ENCODE measurements at places on chromosomes 4 and X. TPM values are rescaled to one million over a fixed set of nuclear protein-coding genes. Genes with fewer than 3 reads are reported as not detected.

- H3K36me3 ChIP-seq: no peaks in the 10 kb centered on the region
- H3K4me1 ChIP-seq: no peaks in the 10 kb centered on the region
- DNase-seq: no peak
- no peak overlapping the region for H3K27ac ChIP-seq
These were observed 1213.3 kb downstream of the C4orf33 start for GRCh38 chr4:130309221-130309620.

- H3K27me3 ChIP-seq: peaks cover 8% of the 10 kb centered on the region
- peaks cover 9% of the 10 kb centered on the region for H3K36me3 ChIP-seq
- H3K27ac ChIP-seq: no peak overlapping the region
- no peak for DNase-seq
These were observed 5.8 kb downstream of the AFAP1 start for GRCh38 chr4:7933651-7934510.

The MAGEC3 gene
- not detected for total RNA-seq

The CD38 gene
- total RNA-seq: 25.6 TPM

DNA sequence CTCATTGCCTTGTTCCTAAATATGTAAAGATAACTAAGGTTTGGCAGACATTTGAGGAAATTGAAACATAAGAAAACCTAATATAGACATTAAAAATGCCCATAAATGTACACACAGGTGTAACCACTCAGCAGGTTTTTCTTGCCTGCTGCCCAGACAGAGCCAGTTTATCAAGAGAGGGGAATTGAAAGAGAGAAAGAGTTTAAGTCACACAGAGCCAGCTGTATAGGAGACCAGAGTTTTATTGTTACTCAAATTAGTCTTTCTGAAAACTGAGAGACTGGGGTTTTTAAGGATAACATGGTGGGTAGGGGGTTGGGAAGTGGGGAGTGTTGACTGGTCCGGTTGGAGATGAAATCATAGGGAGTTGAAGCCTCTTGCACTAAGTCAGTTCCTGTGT lies 119.0 kb downstream of the CFAP299 start:
- no peak for DNase-seq
- peaks cover under 1% of the 10 kb centered on the region for H3K4me1 ChIP-seq
- peaks cover 2% of the 10 kb centered on the region for H3K36me3 ChIP-seq
- H3K27ac ChIP-seq: no peak overlapping the region

- no peaks in the 10 kb centered on the region for H3K27me3 ChIP-seq
- H3K27ac ChIP-seq: no peak overlapping the region
- no peaks in the 10 kb centered on the region for H3K4me1 ChIP-seq
- DNase-seq: no peak
These were observed 1881.7 kb downstream of the PCDH7 start for GRCh38 chr4:32601848-32602247.

The SLC49A3 gene
- total RNA-seq: 0.23 TPM

DNA sequence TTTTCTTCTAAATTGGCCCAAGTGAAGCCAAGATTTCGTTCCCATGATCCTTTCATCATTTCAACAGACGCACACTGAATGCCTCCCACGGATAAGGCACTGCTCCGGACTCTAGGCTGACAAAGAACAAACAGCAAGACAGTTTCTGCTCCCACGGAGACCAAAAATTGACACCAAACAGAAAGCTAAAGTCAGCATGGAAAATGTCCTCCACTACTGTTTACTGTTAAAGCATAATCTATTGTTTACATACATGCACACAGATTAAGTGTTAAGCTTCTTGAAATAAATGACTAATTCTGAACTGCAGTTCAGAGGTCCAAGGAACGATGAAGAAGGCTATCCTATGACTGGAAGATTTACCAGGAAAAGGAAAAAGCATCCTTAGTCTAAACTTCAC lies 199.6 kb downstream of the AASDH start:
- H3K36me3 ChIP-seq: no peaks in the 10 kb centered on the region
- no peak overlapping the region for H3K4me3 ChIP-seq
- no peak overlapping the region for H3K27ac ChIP-seq
- no peaks in the 10 kb centered on the region for H3K27me3 ChIP-seq
- H3K4me1 ChIP-seq: no peaks in the 10 kb centered on the region

The PHOX2B gene
- not detected for total RNA-seq

GRCh38 chrX:28581522-28581921 lies 5.7 kb upstream of the IL1RAPL1 start:
- H3K4me1 ChIP-seq: no peaks in the 10 kb centered on the region
- H3K4me3 ChIP-seq: no peak overlapping the region
- H3K27me3 ChIP-seq: no peaks in the 10 kb centered on the region

DNA sequence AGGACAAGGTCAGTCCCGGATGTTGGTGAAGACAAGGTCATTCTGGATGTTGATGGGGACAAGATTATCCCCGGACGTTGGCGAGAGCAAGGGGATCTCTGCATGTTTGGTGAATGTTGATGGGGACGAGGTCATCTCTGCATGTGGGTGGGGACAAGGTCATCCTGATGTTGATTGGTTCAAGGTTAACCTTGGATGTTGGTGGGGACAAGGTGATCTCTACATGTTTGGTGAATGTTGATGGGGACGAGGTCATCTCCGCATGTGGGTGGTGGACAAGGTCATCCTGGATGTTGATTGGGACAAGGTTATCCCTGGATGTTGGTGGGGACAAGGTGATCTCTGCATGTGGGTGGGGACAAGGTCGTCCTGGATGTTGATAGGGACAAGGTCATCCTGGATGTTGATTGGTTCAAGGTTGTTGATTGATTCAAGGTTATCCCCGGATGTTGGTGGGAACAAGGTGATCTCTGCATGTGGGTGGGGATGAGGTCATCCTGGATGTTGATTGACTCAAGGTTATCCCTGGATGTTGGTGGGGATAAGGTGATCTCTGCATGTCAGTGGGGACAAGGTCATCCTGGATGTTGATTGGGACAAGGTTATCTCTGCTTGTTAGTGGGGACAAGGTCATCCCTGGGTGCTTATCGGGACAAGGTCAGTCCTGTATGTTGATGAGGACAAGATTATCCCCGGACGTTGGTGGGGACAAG lies 28.8 kb upstream of the PLCXD1 start:
- H3K27ac ChIP-seq: peak overlapping the region; percentile 99
- H3K27me3 ChIP-seq: no peaks in the 10 kb centered on the region
- H3K36me3 ChIP-seq: peaks cover 8% of the 10 kb centered on the region
- no peak overlapping the region for H3K4me3 ChIP-seq
- peaks cover 20% of the 10 kb centered on the region for H3K4me1 ChIP-seq
- DNase-seq: no peak

DNA sequence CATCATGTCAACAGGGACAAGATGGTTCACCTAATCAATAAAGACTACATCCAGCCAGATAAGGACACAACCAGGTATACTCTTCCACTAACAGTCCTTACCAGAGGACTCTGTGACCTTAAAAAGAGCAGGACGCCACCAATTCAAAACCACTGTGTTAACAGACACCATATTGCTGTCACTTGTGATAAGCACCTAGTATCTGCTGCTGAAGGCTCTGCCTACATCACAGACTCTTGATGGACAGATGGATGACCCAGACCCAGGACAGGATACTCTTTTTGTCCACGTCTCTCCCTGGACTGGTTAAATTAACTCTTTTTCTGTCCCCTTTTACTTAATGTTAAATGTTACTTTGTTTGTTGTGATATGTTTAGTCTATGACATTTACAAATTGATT lies 586.2 kb upstream of the AGA start:
- no peak overlapping the region for H3K4me3 ChIP-seq
- H3K4me1 ChIP-seq: no peaks in the 10 kb centered on the region
- no peak overlapping the region for H3K27ac ChIP-seq
- no peaks in the 10 kb centered on the region for H3K27me3 ChIP-seq

The PRIMPOL gene
- total RNA-seq: 17.3 TPM

GRCh38 chrX:74421036-74421739 lies at the start of gene SLC16A2:
TSS of gene SLC16A2 (plus strand) at chrX:74421493. CDS start at chrX:74421638, 145 bp downstream.
- DNase-seq: peak; percentile 39
- H3K36me3 ChIP-seq: no peaks in the 10 kb centered on the region
- H3K4me1 ChIP-seq: peaks cover 8% of the 10 kb centered on the region
- H3K4me3 ChIP-seq: peak within 1 kb of the TSS; percentile 65
- peaks cover 10% of the 10 kb centered on the region for H3K27me3 ChIP-seq
- no peak within 1 kb of the TSS for H3K27ac ChIP-seq

GRCh38 chr4:139985401-139985800 lies 168.6 kb downstream of the MAML3 start:
- DNase-seq: no peak
- no peak overlapping the region for H3K27ac ChIP-seq
- H3K4me3 ChIP-seq: no peak overlapping the region
- no peaks in the 10 kb centered on the region for H3K27me3 ChIP-seq
- H3K4me1 ChIP-seq: peaks cover 12% of the 10 kb centered on the region

GRCh38 chrX:20519146-20519545 lies 252.4 kb upstream of the RPS6KA3 start:
- DNase-seq: no peak
- H3K4me1 ChIP-seq: peaks cover 47% of the 10 kb centered on the region
- peaks cover 8% of the 10 kb centered on the region for H3K27me3 ChIP-seq
- H3K27ac ChIP-seq: no peak overlapping the region

DNA sequence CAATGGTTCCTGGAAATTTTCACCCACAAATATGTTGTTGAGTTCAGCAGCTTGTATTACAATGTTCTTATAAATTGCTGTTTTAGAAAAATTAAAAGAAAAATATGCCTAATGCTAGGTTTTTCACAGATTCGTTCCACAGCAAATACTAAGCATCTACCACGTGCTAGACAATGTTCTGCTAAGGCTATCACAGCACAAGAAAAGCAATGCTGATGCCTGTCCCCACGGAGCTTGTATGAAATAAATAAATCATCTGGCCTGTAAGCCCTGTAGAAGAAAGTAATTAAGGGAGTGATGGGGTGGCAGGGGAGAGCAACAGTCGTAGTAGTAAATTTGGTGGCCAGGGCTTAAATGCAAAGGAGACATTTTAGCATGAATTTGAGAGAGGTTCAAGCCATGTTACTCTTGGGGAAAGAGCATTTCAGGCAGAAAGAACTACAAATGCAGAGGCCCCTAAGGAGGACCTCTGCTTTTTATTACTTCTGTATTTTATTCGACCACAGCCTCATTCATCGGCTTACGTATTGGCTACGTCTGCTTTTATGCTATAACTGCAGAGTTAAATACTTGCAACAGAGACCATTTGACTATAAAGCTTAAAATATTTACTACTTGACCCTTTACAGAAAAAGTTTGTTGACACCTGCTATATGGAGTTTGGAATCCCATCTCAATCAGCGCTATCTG lies 36.3 kb downstream of the ARAP2 start:
- DNase-seq: no peak
- peak overlapping the region; percentile 38 for H3K4me3 ChIP-seq
- H3K36me3 ChIP-seq: peaks cover 52% of the 10 kb centered on the region
- no peaks in the 10 kb centered on the region for H3K27me3 ChIP-seq
- peak overlapping the region; percentile 86 for H3K27ac ChIP-seq
- H3K4me1 ChIP-seq: peaks cover 65% of the 10 kb centered on the region

DNA sequence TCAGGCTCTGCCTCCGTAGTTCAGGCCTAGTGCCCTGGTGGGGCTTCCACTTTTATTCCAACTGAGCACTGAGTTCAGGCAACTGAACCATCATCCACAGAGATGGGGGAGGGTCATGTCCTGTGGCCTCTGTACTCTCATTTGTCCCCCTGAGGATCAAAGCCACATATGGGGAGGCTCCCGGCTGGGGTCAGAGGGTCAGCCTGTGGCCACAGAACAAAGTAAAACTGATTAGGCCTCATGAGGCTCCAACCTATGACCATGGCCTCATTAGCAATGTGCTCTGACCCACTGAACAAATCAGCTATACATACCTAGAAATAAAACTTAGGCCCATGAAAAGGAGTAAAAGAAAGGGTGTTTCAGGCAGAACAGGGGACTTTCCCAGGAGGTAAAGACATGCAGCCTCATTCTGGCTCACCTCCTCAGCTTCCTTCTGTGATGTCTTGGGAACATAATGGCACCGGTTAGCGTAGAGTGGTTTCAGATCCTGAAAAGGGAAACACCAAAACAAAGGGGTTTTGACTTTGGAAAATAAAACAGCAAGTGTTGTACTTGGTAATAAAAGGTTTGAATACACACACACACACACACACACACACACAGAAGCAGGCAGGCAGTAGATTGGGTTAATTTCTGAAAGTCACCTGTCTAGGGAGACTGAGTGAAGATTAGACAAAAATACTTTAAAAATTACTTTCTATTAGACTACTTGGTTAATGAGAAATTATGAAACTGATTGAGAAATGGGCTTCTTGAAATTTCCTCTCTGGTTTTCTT lies 24.3 kb downstream of the TMEM255A start:
- no peaks in the 10 kb centered on the region for H3K36me3 ChIP-seq
- no peak overlapping the region for H3K27ac ChIP-seq
- peaks cover 2% of the 10 kb centered on the region for H3K27me3 ChIP-seq

GRCh38 chrX:111386615-111387233 lies 25.3 kb downstream of the DCX start:
- no peaks in the 10 kb centered on the region for H3K36me3 ChIP-seq
- H3K27ac ChIP-seq: no peak overlapping the region
- no peak for DNase-seq
- no peaks in the 10 kb centered on the region for H3K27me3 ChIP-seq
- H3K4me3 ChIP-seq: no peak overlapping the region

The SH3RF1 gene
- total RNA-seq: 0.34 TPM

The MAP7D2 gene
- total RNA-seq: 0.20 TPM

DNA sequence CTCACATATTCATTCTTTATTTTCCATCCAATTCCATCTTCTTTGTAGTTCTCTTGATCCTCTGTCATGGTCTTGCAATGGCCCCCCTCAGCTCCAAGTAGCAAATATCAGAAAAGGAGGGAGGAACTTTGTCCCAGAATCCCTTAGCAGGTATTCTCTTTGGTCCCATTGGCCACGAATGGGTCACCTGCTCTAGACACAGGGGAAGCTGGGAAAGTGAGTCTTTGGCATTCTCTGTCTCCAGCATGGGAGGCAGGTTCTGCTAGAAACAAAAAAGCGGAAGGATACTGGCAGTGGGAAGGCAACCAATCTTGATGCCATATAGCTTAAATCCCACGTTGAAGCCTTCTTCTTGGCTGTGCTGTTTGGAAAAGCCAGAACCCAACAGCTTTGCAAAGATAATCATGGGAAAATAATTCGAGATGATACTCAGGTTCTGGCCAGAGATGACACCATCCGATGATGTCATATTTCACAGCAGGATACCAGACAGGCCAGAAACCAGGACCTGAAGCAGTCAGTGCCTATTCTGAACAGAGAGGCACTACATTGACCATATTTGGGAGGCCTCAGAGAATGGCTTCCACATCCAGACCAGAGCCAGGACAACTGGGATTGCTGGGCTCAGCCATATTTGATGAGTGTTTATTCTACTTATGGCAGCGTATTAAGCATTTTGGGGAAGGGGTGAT lies 110.4 kb upstream of the ATXN3L start:
- H3K27ac ChIP-seq: no peak overlapping the region
- H3K4me1 ChIP-seq: peaks cover 14% of the 10 kb centered on the region
- no peak overlapping the region for H3K4me3 ChIP-seq
- no peaks in the 10 kb centered on the region for H3K36me3 ChIP-seq

GRCh38 chr4:8181119-8181518 lies 18.0 kb upstream of the SH3TC1 start:
- H3K36me3 ChIP-seq: no peaks in the 10 kb centered on the region
- H3K4me3 ChIP-seq: no peak overlapping the region
- peaks cover 3% of the 10 kb centered on the region for H3K4me1 ChIP-seq
- DNase-seq: no peak
- no peak overlapping the region for H3K27ac ChIP-seq

- H3K27me3 ChIP-seq: no peaks in the 10 kb centered on the region
- H3K27ac ChIP-seq: peak overlapping the region; percentile 95
- H3K36me3 ChIP-seq: peaks cover 10% of the 10 kb centered on the region
- H3K4me3 ChIP-seq: peak overlapping the region; percentile 81
These were observed 23.9 kb upstream of the TMSB4X start for GRCh38 chrX:12950851-12951594.

- peak overlapping the region; percentile 89 for H3K27ac ChIP-seq
- peaks cover 22% of the 10 kb centered on the region for H3K4me1 ChIP-seq
- peaks cover 3% of the 10 kb centered on the region for H3K36me3 ChIP-seq
- DNase-seq: no peak
- H3K4me3 ChIP-seq: peak overlapping the region; percentile 88
- H3K27me3 ChIP-seq: no peaks in the 10 kb centered on the region
These were observed 827 bp downstream of the PORCN start for GRCh38 chrX:48509619-48510018.

Data from activated CD8-positive, alpha-beta T cell treated with anti-CD3 and anti-CD28 coated beads for 36 hours (primary cell).